Stimulated activated CD4-positive, alpha-beta T cell treated with anti-CD3 and anti-CD28 coated beads, Interleukin-12 subunit alpha, Interleukin-12 subunit beta, amount 100 ng/mL, for 24 hours (primary cell): ENCODE measurements at places on chromosomes 7 and 10.

GRCh38 chr10:60798031-60798430, 19.8 kb downstream of the CDK1 start:
- no peak for DNase-seq

DNA sequence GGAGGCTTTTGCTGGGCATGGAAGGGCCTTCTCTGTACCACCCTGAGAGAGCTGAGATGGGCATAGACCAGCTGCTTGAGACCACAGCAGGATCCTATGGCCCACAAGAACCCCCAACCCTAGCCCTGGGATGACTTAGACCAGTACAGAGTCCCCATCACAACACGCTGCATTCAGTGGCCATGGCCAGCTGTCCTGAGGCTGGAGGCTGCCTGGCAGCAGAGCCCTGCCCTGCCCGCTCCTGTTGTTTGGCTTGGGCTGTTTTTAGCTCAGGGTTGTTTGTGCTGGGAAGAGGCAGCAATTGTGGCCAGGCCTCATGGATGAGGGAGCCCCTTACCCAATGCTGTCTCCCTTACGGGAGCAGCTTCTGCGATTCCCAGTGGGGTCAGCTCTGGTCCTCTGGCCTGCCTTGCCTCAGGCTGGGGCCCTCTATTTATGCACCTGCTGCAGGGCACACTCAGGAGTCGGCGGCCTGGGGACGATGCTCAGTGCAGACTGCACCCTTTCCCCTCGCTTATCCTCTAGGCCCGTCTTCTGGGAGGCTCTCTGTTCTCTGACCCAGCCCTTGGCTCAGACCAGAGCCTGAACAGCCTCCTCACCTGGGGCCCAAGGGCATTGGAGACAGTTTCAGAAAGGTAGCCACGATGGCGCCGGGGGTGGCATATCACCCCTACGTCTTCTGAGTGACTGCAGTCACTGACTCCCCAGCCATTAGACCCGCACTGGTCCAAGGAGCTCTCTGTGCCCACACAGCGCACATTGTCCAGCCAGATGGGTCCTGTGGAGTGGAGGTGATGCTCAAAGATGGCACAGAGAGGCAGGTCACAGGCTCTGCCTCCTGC, 6.3 kb downstream of the LOXL4 start:
- no peak for DNase-seq

DNA sequence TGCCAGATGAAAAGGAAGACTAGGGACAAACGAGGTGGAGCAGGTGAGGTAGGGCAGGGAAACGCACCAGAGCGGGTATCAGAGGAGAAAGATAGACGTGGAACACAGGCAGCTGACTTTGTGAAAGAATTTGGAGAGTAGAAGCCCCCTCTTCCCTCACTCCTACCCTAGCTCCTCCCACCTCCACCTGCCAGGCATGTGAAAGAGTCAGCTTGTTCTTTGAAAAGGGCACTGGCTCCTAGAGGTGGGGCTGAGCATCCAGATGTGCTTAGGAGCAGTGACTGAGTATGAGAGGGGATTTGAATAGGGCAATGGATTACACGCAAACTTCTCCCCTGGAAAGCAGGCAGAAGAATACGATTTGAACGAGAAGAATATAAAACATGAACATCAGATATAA, 174.2 kb upstream of the INHBA start:
- no peak for DNase-seq

DNA sequence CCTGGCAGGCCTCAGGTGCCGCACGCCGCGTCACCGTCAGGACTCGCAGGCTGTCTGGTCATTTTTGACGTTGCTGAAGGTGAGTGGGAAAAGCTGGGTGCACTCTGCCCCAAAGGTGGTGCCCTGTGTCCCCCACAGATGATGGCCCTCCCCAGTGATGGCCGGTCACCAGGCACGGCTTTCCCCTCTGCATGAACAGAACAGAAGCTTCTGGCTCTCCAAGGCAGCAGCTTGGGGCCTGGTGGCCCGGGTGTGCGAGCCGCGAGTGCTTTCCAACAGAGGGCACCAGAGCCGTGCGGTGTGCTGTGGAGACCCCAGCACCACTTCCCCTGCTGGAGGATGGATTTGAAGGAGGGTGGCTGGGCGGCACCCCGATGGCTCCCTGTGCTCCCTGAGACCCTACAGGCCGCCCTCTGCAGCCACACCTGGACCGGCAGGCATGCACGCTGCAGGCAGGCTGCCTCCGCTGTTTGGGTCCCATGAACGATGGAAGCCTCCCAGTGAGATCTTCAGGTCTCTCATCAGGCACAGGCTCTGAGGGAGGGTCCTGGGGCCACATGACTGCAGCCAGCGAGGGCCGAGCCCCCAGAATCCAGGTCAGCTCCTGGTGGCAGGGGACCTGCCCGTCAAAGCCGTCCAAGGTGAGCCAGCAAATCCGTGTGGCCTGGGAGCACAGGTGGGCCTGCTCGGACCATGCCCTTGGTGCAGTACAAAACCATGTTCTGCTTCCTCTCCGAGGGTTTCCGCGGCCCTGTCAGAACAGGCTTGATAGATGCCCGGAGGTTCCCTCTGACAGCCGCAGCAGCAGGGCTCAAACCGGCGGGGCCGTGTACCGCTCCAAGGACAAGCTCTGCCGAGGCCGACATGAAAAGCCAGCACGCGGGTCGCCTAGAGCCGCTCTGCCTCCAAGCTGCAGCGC, 195.4 kb downstream of the EBF3 start:
- no peak for DNase-seq

DNA sequence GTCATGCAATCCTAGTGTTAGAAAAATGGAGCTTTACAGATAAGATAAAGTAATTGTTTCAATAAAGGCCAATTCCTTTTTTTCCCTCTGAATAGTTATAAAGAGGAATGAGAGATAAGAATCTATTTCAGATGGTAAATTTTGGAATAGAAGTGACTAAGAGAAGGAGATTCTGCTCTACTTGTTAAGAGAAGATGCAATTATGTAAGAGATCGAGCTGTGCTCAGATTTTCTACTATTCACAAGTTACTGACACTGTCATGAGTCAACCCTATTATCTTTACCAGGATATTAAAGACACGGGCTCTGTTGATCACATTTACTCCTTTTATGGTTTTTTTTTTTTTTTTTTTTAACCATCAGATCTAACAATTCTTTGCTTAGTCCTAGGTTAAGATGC, 511.3 kb downstream of the ARL4A start:
- DNase-seq = no peak
